ENCODE measurements at places on chromosomes 16 and 17.

DNA sequence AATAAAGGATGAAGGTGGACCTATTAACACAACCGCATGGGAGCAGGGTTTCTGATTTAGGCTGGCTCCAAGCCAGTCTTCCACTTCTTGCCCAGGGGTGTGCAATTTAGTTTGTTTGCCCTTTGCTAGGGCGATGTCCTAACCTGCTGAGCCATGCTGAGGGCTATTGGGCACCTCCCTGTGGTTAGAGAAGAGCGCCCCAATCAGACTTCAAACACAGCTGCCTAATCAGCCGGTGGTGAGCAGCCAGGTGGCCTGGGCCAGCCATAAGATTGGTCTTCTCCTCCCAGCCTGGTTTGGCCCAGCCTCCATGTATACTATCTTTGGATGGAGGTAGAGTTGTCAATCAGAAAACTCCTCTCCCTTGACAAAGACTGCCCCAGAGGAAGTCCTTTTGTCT is 15.7 kb downstream of the TMEM94 start:
- DNase-seq: no peak

DNA sequence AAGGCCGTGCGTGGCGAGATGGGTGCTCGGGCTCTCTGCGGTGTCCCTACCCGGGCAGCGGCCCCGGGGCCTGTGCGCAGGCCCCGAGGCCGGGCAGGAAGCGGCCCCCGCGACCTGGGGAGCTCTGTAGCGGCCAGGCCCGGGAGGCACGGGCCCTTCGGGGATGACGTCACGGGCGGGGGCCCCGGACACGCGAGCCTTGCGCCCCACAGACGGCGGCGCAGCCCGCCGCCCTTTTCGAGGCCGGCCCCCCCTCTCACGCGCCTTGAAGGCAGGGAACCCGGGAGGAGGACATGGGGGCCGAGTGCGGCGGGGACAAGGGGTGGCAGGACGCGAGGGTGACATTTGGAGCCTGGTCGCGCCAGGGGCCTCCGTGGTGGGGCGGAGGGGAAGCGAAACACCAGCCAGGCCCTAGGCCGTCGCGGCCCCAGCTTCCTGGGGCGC is 1.1 kb downstream of the RAI1 start:
- DNase-seq: no peak

- peak; percentile 87 for DNase-seq
Measured at GRCh38 chr16:27625050-27625697, 75.2 kb downstream of the KATNIP start.

DNA sequence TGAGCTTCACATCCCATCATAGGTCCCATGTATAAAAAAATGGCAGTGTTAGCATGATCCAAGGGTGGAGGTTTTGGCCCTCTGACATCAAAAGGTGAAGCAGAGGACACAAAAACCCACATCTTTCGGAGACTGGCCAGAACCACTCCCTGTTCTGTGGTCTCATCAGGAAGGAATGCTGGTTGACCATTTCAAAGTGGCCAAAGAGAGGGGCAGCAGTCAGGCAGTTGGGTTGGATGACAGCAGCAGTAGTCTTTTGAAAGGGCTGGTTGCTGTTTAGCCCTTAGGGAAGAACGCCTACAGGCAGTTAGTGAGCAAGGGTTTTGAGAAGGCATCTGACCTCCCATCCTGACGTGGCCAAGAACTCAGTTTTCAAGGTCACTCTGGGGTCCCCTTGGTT is 40.5 kb downstream of the LCMT1 start:
- DNase-seq: peak; percentile 16

- peak; percentile 51 for DNase-seq
Measured at GRCh38 chr16:26987597-26988010, 79.1 kb upstream of the C16orf82 start.

- peak; percentile 46 for DNase-seq
Measured at GRCh38 chr17:81295676-81296381, 722 bp upstream of the SLC38A10 start.

GRCh38 chr17:82754297-82755208 is 2.7 kb downstream of the TBCD start:
- no peak for DNase-seq

DNA sequence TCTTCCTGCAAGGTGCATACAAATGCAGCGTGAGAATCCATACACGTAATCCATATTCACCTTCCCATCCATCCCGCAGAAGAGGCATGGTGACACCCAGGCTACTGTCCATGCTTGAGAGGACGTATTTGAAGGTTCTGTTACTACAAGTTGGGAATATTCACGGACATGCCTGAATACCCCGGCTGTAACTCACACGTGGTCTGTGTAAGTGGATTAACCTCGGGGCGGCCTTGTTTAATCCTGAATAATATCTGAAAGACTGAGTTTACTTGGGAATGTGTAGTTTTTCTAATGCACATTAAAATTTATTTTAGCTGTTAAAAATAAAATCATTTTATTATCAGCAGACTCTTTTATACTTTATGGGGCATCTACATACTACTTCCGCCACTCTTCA is 13.1 kb downstream of the CPSF4L start:
- DNase-seq: no peak

DNA sequence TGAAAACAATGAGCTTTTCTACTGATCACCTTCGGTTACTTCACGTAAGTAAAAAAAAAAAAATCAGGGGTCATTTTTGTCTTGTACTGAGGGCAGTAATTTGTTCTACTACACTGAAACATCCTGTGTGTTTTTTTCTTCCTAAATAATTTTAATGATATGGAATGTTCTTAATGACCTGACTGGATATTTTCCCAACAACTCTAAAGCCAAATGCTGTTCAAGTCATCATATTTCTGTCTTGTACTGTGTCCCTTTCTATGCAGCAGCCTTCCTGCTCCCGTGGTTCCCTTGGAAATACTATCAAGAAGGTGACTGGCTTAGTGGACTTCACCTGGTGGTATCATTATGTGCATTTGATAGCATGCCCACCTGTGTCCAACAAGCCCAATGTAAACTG is 10.8 kb upstream of the CDR2 start:
- DNase-seq: no peak

DNA sequence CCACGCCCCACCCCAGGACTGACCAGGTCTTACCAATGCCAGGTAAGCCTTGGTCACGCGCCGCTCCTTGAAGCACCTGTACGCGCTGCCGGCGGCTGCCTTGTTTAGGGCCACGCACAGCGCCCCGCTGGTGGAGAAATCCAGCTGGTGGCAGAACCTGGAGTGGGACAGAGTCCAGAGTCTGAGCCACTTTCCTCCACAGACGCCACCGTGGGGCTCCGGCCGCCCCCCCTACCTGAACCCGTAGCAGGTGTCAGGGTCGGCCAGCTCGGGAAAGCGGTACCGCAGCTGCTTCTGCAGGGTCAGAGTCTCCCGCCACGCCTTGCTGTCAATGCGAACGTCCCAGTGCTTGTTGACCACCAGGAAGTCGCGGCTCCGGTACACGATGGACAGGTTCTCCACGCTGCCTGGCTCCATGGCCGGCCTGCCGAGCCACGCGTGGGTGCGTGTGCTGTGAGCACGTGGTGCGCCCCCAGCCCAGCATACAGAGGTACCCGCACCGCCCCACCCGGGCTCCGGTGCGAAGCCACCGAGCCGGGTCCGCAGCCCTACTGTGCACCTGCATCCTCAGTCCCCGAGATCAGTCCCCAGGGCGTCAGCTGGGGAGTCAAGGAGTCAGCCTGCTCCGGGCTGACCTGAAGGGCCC is 737 bp downstream of the RPUSD1 start:
- no peak for DNase-seq

GRCh38 chr17:65301184-65301583 is 164.0 kb downstream of the RGS9 start:
- no peak for DNase-seq

DNA sequence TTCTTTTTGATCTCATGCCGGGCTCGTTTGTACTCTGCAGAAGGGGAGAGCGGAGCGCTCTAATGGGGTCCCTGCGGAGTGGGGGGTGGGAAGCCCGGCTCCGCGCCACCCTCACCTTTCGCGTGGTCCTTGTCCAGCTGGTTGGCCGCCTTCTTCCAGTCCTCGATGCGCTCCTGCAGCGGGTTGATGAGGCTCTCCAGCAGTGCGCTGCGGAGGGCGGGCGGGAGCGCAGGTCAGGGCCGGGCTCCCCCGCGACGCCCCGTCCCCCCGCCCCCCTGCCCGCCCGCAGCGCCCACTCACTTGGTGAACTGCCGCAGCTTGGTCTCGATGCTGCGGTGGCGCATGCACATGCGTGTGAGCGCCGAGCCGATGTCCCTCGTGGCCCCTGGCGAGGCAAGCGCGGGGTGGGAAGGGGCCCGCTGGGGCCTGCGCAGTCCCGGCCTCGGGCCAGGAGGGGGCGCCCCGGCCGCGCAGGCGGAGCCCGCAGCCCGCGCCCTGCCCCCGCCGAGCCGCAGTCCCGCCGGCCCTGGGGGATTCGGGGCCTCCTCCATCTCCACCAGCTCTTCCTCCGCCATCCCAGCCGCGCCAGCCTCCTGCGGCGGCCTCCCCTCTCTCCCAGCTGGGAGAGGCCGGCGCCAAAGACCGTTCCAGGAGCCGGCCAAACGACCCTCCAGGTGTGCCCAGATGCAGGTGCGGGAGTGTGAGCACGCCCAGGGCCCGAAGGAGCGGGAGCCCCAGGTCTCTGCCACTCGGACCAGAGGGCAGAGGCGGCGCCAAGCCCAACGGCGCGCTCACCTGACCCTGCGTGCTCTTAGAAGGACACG is 6.0 kb downstream of the MTSS2 start:
- DNase-seq: no peak

DNA sequence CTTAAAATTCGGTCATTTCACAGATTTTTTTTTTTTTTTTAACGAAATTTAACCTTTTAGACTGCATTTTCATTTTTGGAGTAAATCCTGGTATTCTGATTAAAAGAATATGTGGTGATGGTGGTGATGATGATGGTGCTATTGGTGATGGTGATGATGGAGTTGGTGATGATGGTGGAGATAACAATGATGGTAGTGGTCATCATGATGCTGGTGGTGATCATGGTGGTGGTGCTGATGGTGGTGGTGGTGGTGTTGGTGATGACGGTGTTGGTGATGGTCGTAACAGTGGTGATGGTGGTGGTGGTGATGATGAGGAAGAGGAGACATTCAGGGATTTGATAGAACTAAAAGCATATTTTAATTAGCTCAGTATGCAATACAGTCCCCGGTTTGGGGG is 84.0 kb downstream of the TNRC6C start:
- no peak for DNase-seq

- no peak for DNase-seq
Measured at GRCh38 chr17:70130289-70130688, 39.0 kb upstream of the KCNJ2 start.

- no peak for DNase-seq
Measured at GRCh38 chr17:57356153-57356718, 99.9 kb downstream of the MSI2 start.

GRCh38 chr17:59105852-59106462 is 723 bp downstream of the TRIM37 start:
- peak; percentile 47 for DNase-seq

DNA sequence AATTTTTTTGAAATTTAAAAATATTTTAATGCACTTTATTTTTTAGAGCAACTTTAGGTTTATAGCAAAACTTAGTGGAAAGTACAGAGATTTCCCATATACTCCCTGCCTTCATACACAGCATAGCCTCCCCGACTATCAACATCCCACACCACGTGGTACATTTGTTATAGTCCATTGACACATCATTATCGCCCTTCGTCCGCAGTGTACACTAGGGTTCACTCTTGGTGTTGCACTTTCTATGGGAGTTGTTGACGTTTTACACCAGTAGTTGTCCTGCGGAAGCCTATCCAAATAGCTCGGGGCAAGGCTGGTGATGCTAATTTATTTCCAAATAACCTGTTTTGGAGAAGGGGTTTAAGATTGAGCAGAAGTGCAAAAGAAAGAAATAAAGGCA is 52.6 kb downstream of the MYH3 start:
- DNase-seq: no peak

DNA sequence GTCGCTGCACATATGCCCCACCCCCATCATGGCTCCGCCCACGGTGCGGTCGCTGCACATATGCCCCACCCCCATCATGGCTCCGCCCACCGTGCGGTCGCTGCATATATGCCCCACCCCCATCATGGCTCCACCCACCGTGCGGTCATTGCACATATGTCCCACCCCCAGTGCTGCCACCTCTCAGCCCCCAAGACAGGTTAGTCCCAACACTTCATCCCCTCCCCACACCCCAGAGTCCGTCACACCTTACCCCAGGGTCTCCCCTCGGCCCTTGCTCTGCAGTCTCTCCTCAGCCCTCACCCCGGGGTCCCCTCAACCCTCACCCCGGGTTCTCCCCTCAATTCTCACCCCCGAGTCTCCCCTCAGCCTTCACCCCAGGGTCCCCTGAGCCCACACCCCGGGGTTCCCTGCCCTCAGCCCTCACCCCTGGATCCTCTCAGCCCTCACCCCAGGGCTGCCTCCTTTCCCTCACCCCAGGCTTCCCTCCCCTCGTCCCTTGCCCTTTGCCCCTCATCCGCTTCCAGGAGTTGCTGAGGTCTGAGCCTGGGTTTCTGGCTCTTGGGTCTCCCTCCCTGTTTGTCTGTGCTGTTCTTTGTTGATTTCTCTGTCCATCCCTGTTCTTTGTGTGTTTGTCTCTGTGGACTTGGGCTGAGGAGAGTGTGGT is 25.6 kb downstream of the TPSG1 start:
- DNase-seq: no peak

DNA sequence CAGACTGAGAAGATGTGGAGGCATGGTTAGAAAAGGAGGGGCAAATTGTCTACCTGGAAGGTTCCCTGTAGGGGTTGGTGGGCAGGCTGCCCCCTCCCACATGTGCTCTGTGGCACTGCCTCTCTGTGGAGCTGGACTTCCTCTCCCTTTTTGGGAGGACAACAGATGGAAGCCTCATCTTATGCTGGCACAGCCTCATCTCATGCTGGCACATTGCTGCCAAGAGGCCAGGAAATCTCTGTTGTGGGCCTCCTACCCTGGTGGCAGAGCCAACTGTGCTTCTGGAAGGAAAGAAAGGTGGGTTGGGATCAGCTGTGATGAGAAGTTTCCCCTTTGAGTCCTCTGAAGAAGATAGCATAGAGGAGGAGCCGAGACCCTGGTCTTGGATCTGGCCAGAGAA is 19.7 kb upstream of the BRD7 start:
- no peak for DNase-seq

GRCh38 chr16:74896389-74897370 is 88.2 kb downstream of the WDR59 start:
- DNase-seq: peak; percentile 42

DNA sequence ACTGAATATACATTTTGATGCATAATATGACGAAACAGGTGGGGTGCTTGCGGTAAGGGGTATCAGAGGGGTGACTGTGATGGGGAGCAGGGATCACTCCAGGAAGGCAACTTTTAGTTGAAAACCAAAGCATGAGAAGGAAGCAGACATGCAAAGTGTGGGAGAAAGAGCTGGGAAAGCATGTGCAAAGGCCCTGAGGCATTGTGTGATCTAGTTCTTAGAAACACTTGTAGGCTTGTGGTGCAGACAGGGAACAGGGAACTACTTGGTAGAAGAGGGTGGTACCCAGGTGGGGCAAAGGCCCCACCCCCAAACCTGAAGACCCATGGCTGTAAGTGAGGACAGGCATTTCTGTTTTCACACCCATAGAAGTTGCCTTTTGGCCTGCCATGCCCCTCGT is 459.9 kb upstream of the EEF2KMT start:
- no peak for DNase-seq
